Lower lobe of right lung (tissue), 2 donors: ENCODE measurements at places on chromosomes 3 and 15. TPM values are rescaled to one million over a fixed set of nuclear protein-coding genes. Genes with fewer than 3 reads are reported as not detected.

The LYZL4 gene
- total RNA-seq = not detected

The CLDN1 gene
- total RNA-seq = 5.2 TPM

The ARPIN gene
- 30.9 TPM for total RNA-seq

The P3H2 gene
- total RNA-seq = 61.9 TPM

The SH3GL3 gene
- 2.6 TPM for total RNA-seq

The GPR171 gene
- 1.3 TPM for total RNA-seq
